ENCODE measurements at places on chromosomes 1 and 21.

GRCh38 chr21:41678016-41678923, 88.6 kb downstream of the RIPK4 start:
- DNase-seq = no peak

GRCh38 chr1:16158993-16159831, 3.3 kb upstream of the EPHA2 start:
- no peak for DNase-seq

- DNase-seq = no peak
These were observed 58.0 kb upstream of the FAM3B start for GRCh38 chr21:41258617-41259016.

GRCh38 chr1:152983234-152983633, 647 bp upstream of the SPRR1A start:
- DNase-seq = no peak

DNA sequence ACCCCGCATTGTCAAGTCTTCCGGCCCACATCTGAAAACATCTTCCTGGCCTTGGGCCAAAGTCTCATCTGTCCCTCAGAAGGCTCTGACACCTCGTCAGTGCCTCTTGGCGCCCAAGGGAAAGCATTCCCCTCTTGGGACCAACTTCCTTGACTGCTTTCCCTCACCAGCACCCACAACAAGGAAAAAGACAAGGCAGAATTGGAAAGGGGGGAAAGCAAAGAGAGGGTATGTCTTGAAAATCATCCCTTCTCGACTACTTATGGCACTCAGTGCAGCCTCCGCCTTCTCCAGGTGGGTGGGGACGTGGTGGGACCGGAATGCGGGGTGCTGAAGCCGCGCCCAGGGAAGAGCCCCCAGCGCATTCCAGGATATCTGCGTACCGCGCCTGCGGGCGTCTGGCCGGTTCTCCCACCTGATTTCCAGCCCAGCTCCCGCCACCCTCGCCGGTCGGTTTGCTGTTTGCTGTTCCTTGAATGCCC, 554 bp upstream of the SLC39A1 start:
- DNase-seq = no peak

DNA sequence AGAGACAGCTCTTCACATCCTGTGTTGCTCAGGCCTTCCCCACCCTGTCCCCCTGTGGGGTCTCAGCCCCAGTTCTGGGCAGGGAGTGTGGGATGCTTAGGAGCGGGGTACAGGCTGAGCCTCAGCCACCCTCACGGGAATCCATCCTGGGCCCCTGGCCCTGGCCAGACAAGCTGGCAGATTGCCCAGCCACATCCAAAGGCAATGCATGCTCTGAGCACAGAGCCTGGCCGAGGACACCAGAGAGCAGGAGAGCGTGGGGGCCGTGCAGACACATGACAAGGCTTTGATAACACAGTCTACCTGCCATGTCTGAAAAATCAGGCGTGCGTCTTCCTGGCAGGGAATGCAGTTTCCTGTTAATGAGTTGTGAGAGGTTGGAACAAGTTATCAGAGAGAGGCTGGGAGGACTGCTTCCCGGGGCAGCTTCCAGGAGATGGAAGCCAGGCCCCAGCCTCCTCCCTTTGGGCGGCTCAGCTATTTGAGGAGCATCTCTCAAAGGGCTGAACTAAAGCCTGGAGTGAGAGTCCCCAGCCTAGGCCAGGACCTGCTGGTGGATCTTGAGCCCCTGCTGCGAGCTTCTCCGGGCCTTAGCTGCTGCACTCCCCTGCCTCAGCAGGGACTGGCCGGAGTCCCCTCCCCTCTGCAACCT, 72.2 kb upstream of the SELENON start:
- no peak for DNase-seq

DNA sequence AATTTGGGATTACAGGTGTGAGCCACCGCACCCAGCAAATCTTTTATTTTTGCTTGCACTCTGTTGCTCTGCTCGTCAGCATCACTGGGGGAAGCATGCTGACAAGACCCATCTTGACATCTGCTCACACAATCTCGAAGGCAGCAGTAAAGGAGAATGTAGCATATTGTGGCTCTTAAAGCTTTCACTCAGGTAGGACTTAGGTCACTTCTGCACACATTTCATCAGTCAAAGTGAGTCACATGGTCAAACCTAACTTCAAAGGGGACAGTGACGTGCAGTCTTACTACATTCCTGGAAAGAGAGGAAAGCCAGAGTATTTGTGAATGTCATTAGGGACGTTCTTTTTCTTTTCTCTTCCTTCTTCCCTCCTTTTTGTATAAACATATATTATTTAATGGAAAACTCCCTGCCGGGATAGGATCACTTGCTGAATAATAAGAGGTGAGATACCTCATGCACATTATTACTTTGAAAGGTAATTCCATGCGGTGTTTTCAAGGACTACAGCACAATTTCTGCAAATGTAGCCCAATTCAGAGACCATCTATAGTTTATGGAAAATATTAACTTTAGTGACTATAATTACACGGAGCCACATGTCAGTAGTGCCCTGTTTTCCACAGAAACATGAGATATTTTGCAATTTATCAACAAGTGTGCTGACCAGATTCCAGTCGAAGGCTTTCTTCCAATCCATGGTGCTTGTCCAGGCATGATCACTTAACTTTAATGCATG, 19.3 kb upstream of the ACBD6 start:
- no peak for DNase-seq

GRCh38 chr1:110176299-110176956, 26.1 kb downstream of the SLC6A17 start:
- DNase-seq = peak; percentile 60

GRCh38 chr1:9835758-9836631, 12.2 kb upstream of the CLSTN1 start:
- no peak for DNase-seq

DNA sequence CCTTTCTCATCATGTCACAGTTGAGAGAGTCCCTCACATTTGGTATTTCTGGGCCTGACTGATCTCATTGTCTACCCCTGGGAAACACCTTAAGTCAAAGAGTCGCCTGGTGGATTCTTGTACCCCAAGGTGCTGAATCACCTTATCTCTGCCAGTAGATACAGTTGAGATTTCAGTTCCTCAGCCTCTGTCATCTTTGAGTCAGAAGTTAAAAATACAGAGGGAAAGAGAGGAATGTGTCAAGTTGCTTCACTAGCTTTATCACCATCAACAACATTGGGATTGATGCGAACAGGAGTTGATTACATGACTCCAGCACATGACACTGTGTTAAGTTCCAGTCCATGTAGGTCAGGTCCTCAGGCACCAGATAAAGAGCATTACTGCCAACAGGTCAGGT, 513.0 kb downstream of the NUF2 start:
- no peak for DNase-seq

DNA sequence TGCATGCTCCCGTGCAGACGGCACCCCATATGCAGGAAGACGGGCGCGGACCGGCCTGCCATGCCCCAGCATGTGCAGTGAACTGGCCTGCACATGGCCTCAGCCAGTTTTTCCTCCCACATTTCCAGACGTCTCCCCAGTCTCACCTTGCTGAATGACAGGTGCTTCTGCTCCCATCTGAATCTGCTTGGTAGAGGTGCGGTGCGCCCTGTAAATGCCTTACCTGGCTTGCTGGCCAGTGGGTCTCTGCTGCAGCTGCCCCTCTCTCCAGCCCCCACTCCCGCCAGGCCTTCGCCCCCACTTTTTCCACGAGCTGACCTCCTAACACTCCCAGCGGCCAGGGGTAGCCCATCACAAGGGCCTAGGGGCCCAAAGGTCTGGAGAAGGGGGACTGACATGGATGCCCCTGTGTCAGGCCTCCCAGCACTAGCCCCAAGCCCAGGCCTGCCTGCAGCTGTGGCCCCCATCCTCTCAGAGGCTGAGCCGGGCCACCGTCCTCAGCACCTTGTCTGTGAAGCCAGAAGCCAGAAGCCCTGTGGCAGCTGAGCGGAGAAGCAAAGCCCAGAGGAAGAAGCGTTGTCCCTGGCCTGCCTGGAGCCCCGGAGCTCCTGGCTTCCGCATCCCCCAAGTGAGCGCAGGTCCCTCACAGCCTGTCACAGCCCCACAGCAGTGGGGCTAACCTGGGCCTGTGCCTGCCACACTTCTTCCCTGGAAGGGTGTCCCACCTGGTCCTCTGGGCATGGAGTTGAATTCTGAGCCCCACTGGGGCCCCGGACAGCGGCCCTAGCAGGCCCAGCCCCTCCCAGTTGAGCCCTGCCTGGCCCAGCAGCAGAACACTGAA, 3.7 kb upstream of the SLC19A1 start:
- DNase-seq = no peak

- DNase-seq = no peak
These were observed 16.5 kb upstream of the UTS2 start for GRCh38 chr1:7869136-7869920.

DNA sequence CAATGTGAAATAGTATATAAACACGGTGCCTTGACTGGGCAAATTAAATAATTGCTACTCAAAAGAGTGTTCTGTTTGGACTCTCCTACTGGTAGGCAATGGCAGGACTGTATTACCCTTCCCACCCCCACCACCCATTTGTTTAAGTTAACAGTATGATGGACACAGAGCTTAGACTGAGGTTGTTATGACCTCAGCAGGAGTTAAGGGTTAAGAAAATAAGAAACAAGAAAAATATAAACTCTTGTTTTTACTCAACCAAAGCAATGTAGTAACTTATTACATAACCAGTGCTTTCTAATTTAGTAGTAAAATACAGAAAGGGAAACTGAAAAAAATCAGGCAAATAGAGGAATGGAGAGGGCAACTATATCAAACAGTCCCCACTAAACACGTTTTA, 19.9 kb upstream of the SERPINC1 start:
- no peak for DNase-seq

GRCh38 chr1:93677729-93678128, 3.9 kb downstream of the BCAR3 start:
- no peak for DNase-seq

- DNase-seq = no peak
These were observed 49.1 kb upstream of the SCMH1 start for GRCh38 chr1:41291195-41291594.

DNA sequence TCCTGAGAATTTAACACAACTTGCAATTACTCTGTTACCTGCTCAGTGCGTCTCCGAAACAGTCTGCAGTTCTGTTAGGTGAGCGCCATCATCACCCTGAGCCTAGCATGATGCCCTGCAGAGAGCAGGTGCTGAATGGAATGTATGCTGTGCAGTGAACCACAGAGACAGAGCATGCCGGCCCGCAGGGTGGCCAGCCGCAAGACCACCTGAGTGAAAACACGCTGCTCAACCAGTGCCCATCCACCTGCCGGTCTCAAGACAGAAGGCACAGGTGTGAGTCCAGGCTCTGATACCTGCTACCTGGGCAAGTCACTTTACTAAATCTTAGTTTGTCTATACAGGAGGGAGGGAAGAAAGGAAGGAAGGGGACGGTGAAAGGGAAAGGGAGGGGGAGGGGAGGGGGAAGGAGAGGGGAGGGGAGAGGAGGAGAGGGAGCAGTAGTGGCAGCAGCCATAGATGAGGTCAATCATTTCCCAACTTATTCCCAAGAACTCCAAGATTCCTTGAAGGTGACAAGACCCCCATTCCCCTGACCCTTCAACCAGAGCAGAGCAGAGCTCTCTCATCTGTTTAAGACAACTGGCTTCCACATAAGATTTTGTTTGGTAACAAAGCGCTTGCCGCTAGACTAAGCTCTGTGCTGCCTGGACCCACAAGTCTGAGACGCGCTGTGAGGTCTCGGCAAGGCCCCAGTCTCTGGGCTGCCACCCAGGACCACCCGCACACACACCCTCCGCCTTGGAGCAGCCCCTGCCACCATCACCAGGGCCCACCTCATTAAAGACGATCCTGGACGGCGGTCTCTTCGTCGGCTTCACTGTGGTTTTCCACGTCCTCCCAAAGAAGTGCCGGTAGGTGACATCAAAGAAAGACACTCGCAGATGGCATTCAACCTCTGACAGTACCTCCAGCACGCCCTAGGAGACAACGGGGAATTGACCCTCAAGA, 14.5 kb downstream of the NPHP4 start:
- DNase-seq = no peak

GRCh38 chr1:234583755-234584419, 26.1 kb downstream of the IRF2BP2 start:
- DNase-seq = no peak

GRCh38 chr21:16794950-16795349, 717.9 kb upstream of the CXADR start:
- DNase-seq = no peak

DNA sequence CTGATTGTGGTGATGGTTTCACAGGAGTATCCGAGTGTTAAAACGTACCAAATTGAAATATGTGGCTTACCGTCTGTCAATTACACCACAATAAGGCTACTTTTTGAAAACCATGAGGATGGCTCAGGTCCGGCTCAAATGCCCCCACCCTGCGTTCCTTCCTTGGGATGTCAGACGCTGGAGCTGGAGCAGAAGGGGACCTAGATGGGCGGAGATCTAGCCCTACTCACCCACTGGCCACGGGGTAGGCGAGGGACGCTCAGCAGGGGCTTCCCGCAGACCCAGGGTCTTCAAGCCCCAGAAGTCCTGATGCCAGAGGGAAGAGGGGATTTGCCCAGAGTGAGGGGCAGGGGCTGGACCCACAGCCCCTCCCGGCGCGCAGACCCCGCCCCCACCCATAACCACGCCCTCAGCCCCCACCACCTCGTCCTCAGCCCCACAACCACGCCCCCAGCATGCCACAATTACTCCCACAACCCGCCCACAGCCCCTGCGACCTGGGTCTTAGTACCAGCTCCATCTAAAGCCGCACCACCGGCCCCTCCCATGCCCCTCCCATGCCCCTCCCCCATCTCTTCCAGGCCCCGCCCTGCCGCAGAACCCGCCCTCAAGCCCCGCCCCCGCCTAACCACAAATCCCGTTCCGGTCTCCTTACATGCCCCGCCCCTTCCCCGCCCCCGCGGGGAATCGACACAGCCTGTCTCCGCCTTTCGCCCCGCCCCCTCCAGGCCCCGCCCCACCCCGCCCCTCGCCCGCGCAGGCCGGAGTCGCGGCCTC, at the start of gene LRRC3:
Gene LRRC3, plus strand, starts transcription at position 764 of the 777 bp plus-strand sequence. CDS start 1,135 bp downstream, outside the sequence.
- DNase-seq = no peak

- no peak for DNase-seq
These were observed 266.2 kb downstream of the LMO4 start for GRCh38 chr1:87594736-87595383.

DNA sequence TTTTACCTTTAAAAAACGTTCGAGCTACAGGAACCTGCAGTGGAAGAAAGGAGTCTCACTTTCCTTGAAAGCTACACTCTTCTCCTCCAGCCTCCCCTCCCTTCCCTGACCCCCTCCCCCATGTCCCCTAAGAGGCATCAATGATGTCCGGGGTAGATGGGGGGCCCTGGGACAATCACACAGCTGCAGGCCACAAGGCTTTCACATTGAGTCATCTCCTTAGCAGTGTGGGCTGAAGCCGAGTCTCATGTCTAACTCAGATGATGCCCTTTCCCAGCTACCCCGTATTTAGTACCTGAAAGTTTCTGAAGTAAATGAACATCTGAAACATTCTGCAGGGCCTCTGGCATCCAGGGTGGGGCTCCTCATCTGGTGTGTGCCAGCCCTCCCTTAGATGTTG, 6.3 kb upstream of the GPR25 start:
- no peak for DNase-seq

GRCh38 chr1:81559662-81560350, 240.9 kb upstream of the ADGRL2 start:
- no peak for DNase-seq

GRCh38 chr21:36023092-36023480, 37.2 kb downstream of the SETD4 start:
- no peak for DNase-seq

All from amygdala (tissue), 56 donors.